NCI-H1092 treated with DMSO at 0.1 percent for 48 hours (cell line): ENCODE measurements at places on chromosomes 5 and 9.
A peak's percentile ranks its signal among the peaks of the same experiment; 100 is the strongest.

GRCh38 chr5:58207076-58207475 is 252.8 kb downstream of the PLK2 start:
- no peak for DNase-seq

GRCh38 chr9:121607434-121608167 is 43.8 kb upstream of the DAB2IP start:
- peak; percentile 14 for DNase-seq

GRCh38 chr9:134386951-134387831 is 60.9 kb downstream of the RXRA start:
- DNase-seq: peak; percentile 29

GRCh38 chr9:89374176-89374575 is 55.9 kb downstream of the SECISBP2 start:
- no peak for DNase-seq

DNA sequence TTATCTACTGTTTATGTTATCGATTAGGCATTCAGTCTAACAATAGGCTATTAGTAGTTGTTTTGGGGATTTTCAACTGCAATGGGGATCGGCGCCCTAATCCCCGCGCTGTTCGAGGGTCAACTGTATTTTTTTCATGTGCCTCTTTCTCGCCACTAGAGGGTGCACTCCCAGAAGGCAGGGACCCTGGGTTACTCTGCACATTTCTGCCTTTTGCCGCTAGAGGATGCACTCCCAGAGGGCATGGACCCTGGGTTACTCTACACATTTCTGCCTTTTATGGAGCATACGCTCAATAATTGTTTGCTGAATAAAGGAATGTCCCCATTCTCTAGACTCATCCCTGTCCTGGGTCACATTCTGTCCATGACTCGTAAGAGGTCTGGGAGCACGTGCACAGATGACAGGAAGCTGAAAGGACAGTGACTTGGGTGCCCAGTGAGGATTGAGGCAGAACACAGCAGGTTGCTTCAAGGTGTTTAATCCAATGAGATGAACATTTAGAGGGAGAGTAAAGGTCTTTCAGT is 27.9 kb upstream of the RECK start:
- peak; percentile 68 for DNase-seq

DNA sequence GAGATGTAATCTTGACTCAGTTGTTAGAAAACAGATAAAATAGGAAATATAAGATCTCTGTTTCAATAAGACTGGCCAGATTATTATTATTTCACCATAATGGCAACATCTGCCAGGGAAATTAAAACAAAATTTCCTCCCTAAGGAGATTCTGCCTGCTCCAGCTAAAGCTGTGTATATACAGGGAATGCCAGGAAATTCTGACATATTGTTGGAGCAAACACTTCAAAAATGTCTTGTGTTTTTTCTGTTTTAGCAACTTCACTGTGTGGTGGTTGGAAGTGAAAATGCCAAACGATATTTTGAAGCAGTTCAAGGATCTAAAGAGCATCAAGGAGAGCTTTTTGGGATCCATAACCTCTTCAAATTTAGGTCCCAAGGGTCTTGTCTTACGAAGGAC is 90.8 kb downstream of the ERCC6L2 start:
- no peak for DNase-seq

DNA sequence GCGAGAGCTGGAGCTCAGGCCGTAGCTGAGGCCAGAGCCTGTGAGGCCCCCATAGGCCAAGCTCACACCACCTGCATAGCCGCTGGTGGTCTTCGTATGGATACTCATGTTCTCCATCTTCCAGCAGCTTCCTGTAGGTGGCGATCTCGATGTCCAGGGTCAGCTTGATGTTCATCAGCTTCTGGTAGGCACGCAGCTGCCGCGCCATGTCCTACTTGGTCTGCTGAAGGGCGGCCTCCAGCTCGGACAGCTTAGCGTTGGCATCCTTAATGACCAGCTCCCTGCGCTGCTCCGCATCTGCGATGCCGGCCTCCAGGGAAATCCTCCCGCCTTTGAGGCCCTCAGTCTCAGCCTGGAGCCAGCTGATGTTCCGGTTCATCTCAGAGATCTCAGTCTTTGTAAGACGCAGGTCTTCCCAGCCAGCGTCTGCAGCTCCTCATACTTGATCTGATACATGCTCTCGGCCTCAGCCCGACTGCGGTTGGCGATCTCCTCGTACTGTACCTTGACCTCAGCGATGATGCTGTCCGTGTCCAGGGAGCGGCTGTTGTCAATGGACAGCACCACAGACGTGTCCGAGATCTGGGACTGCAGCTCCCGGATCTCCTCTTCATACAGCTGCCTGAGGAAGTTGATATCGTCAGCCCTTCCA is 172.1 kb downstream of the PPP2R2B start:
- no peak for DNase-seq

GRCh38 chr5:142095651-142096330 is 12.8 kb upstream of the NDFIP1 start:
- no peak for DNase-seq

GRCh38 chr9:100714372-100715099 is 136.7 kb downstream of the CAVIN4 start:
- DNase-seq: peak; percentile 67

GRCh38 chr9:14989811-14990210 is 79.6 kb upstream of the FREM1 start:
- no peak for DNase-seq

GRCh38 chr5:55429613-55430253 is 105.0 kb downstream of the PLPP1 start:
- no peak for DNase-seq

DNA sequence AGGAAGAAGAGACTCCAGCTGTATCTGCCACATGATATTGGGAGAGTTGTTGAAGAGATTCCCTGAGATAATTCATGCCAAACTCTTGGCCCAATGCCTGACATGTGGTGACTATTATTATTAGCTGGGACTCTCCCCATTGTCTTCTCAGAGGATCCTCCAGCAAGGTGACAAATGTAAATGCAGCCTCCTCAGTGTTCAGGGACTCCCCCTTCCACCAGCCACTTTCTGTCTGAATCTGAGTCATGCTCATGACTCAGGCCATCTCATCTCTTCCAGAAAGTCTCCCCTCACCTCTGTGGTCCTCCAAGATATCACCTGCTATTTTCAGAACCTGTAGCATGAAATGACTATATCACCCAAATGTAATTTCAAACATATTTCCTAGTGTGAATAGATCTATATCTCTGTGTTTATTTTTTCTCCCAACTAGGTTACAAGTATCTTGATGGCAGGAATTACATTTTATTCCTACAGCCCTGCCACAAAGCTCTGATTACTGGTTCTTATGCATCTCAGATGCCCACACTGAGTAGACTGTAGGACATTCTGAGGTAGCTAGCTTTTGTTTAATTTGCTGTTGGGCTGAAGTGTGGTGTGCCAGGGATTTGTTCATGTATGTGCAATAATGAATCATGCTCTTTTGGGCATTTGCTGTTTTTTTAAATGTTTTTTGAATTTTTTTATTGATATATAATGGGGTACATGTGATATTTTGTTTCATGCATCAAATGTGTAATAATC is 126.6 kb upstream of the IL12B start:
- no peak for DNase-seq

GRCh38 chr5:73122875-73123810 is 2.8 kb downstream of the TMEM171 start:
- no peak for DNase-seq

- DNase-seq: no peak
Observed at GRCh38 chr9:10661376-10661775, 48.6 kb upstream of the PTPRD start.

DNA sequence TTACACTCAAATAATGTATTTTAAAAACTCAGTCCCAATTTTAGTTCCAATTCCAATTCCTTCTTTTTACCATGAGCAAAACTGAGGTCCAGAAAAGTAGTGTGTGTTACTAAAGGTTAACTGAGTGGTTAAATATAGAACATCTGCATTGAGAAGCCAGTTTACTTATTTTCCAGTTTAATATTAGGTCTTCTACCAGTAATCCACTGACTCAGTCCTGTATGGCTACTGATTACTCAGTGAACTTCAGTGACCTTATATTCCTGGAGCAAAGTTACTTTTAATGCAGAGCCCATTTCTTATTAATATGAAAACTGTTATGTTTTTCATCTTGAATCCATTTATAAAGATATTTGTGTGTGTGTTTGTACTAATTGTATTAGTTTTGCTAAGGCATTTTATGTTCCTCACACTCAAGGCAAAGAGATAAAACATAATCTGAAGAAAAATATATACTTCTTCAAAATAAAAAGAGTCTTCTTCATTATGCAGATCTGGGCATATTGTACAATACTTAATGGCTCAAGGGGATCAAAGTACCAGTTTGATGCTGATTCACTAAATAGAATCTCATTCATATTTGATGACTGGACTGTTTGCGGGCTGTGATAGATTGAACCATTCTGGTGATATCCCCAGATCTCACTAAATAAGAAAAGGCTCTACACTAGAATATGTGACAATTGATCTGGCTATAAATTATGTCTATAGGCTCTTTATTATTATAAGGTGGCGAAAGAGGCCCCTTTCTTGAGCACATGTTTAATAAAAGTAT is 60.8 kb downstream of the DMXL1 start:
- no peak for DNase-seq

GRCh38 chr5:123605822-123606221 is 93.8 kb downstream of the CSNK1G3 start:
- DNase-seq: no peak

DNA sequence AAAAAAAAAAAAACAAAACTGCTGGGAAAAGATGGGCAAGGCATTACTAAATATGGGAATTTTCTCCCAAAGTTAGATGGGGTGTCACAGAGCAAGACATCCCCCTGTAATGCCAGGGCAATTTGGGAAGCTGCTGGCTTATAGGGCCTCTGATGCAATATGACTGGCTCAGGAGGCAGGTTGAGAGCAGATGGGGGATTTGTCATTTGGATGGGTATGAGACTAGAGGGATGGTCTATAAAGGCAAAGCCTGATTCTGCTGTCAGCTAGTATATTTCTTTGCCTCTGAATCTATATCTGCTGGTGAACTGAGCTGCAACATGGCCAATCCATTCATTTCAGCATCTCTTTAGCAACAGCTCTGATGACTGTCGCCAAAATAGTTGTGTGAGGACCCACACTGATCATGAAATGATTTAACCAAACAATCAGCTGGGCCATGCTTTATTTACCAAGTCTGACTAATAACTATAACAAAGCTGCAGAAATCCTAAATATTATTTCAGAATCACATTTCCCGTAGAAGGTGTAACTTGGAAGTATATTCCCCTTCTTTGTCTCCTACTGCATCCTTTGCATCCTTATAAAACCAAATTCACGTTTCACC is 455.1 kb upstream of the ZNF608 start:
- no peak for DNase-seq

DNA sequence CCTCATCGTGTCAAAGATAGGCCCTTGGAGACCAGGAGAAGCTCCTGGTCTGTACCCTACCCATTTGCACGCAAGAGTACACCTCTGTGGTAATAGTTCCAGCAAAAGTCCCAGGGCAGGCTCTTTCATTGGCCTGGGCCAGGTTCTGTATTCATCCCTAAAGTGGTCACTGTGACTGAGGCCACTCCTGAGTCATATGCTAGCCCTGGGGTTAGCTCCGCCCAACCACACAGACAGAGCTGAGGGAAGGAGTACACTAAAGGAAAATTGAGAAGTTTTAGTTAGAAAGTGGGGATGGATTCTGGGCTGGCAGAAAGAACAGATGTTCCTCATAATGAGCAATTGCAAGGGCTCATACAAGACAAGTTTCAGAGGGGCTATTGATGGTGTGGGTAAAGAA is 206.7 kb downstream of the ARHGAP26 start:
- DNase-seq: no peak

GRCh38 chr9:90855208-90855902 is 53.7 kb downstream of the SYK start:
- DNase-seq: peak; percentile 17

DNA sequence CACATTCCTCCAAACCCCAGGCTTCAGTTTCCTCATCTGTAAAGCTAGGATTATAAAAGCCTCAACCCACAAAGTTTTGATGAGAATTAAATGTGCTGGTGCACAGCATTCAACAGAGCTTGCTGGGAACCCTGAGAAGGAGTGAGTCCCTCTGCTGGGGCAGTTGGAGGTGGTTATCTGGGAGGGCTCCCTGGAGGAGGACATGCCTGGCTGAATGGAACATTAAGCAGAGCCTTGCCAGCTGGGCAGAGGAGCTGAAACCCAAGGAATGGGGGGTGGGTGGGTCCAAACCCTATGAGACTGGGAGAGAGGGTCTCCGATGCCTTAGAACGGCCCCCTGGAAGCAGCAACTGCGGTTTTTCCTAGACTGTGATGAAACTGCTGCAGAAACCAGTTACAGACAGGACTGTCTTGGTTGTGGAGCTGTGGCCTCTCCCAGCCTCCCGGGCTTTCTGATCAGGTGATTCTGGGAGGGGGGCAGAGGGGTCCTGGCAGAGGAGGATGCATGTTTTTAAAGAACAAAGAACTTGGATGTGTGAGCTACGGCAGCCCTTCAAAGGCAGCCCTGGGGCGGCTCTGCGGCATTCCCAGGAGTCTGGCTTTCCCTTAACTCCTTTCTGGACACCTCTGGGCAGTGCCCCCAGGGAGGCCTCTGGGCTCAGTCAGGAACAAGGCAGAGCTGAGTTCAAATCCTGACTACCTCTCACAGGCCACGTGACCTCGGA is 20.8 kb downstream of the FIBCD1 start:
- no peak for DNase-seq

GRCh38 chr9:133135146-133135745 is 14.2 kb upstream of the RALGDS start:
- peak; percentile 89 for DNase-seq

GRCh38 chr5:65825408-65826328 is 100.7 kb upstream of the ERBIN start:
- no peak for DNase-seq

DNA sequence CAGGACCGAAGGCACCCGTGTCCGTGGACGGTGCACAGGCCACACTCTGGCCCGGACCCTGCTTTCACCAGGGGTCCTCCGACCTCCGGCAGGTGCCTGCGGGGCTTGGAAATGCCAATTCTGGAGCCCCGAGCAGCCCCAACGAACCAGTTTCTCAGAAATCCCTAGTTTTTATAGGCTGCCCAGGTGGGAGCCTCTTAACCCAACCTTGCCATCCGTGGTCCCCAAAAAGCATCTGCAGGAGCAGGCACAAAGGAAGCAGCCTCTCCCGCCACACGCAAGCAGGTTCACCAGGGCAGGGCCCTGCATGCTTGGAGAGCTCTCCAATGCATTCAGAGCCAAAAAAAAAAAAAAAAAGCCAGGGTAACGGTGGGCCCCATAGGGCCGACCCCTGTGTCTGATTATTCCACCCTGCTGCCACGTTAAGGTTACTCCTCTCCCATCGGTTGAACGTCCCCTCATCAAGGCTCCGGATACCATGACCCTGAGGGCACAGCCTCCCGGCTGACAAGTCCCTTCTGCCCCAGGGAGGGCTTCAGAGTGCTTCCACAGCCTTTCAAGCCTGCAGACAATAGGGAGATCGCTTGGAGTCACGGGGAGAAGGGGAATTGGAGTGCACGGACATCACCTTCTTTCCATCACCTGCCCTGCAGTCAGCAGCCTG is 796 bp upstream of the TPRN start:
- no peak for DNase-seq

- DNase-seq: no peak
Observed at GRCh38 chr5:164435576-164435975, 930.2 kb downstream of the MAT2B start.

GRCh38 chr5:72209147-72210115 is 102.2 kb downstream of the MAP1B start:
- DNase-seq: peak; percentile 67
